ENCODE measurements at places on chromosomes 7 and 10. TPM values are rescaled to one million over a fixed set of nuclear protein-coding genes. Genes with fewer than 3 reads are reported as not detected.

- H3K27me3 ChIP-seq: no peaks in the 10 kb centered on the region
- no peak for DNase-seq
- H3K4me1 ChIP-seq: no peaks in the 10 kb centered on the region
- H3K27ac ChIP-seq: no peak overlapping the region
Measured at GRCh38 chr10:49278497-49278981, 20.4 kb upstream of the C10orf71 start.

DNA sequence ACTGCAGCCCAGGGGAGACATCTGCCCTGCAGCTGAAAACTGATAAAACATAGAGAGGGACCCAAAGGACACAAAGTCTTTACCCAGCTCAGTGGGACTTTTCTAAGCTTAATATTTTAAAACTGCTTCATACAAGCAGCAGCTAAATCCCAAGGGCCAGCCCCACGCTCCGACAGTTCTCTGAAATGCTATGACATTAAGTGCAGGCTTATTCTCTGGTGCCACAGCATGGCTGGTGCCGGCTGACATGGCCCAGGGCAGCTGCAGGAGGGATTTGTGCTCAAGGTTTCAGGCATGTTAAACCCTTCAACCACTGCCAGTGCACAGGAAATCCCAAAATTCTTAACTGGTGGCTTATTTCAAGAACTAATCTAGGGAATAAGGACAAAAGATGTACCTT lies 170.9 kb downstream of the PARD3 start:
- no peaks in the 10 kb centered on the region for H3K4me1 ChIP-seq
- H3K27me3 ChIP-seq: no peaks in the 10 kb centered on the region
- H3K4me3 ChIP-seq: no peak overlapping the region
- no peak overlapping the region for H3K27ac ChIP-seq

DNA sequence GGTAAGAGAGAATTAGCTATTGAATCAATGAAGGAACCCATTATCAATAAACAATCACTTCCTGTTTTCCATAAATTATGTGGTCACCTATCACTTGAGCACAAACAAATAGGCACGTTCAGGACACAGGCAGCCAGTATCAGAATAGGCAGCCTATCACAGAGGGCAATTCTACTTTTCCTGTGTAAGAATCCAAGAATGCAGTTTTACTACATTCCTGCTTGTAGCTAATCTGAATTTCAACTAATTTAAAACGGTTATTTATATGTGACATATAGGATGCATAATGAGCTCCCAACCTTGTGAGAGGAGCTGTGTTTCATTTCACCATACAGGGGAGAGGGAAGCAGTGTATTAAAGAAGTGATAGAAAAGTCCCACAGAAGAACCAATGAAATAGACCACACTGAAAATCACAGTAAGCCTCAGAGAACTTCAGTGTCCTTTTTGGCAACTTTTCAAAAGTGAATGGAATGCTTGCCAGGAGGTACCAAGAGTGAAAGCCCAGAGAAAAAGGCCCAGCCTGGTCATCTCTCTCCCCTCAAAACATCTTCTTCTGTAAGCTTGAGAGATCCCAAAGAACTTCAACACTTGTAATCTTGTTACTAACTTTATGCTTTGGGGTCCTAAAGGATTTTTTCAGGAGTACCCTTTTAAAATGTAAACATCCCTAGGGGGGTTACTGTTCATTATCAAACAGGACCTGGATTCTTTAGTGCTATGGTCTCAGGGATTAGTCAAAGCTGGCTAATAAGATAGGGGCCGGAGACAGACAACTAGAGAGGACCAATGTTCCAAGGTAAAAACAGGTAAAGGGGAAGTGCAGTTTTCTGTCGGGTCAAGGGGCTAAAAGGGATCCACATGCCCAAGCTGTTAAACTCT lies 1.3 kb downstream of the IMMP2L start:
- H3K4me1 ChIP-seq: peaks cover 13% of the 10 kb centered on the region
- peak; percentile 29 for DNase-seq
- no peaks in the 10 kb centered on the region for H3K36me3 ChIP-seq
- H3K27me3 ChIP-seq: no peaks in the 10 kb centered on the region
- peak overlapping the region; percentile 71 for H3K4me3 ChIP-seq
- H3K27ac ChIP-seq: peak overlapping the region; percentile 90

GRCh38 chr7:24283554-24283896 lies 465 bp upstream of the NPY start:
- peaks cover 10% of the 10 kb centered on the region for H3K27me3 ChIP-seq
- no peaks in the 10 kb centered on the region for H3K36me3 ChIP-seq
- peak; percentile 8 for DNase-seq
- H3K27ac ChIP-seq: no peak overlapping the region
- H3K4me1 ChIP-seq: peaks cover 17% of the 10 kb centered on the region
- no peak overlapping the region for H3K4me3 ChIP-seq

GRCh38 chr10:76051007-76051936 lies 619.8 kb downstream of the LRMDA start:
- H3K27ac ChIP-seq: no peak overlapping the region
- H3K27me3 ChIP-seq: no peaks in the 10 kb centered on the region
- no peak overlapping the region for H3K4me3 ChIP-seq
- H3K36me3 ChIP-seq: no peaks in the 10 kb centered on the region
- DNase-seq: peak; percentile 12

GRCh38 chr7:66504131-66504530 lies 124.5 kb upstream of the KCTD7 start:
- no peaks in the 10 kb centered on the region for H3K4me1 ChIP-seq
- no peak for DNase-seq
- no peak overlapping the region for H3K27ac ChIP-seq
- H3K4me3 ChIP-seq: no peak overlapping the region
- no peaks in the 10 kb centered on the region for H3K27me3 ChIP-seq

Gene COX19
- total RNA-seq: 14.9 TPM

Gene CRHR2
- total RNA-seq: not detected
